Stimulated activated CD8-positive, alpha-beta memory T cell treated with anti-CD3 and anti-CD28 coated beads, Interleukin-7, amount 100 ng/mL, for 24 hours (primary cell): ENCODE measurements at places on chromosomes 11 and 22.

GRCh38 chr22:43923631-43924464, at the start of gene PNPLA3:
Gene PNPLA3 (plus strand): TSS chr22:43923805. CDS start chr22:43923912, 107 bp downstream.
- peak; percentile 55 for DNase-seq

- DNase-seq, result no peak
Observed at GRCh38 chr11:24093375-24093774, 403.5 kb upstream of the LUZP2 start.

- no peak for DNase-seq
Observed at GRCh38 chr11:9669954-9670353, 6.1 kb downstream of the SWAP70 start.

DNA sequence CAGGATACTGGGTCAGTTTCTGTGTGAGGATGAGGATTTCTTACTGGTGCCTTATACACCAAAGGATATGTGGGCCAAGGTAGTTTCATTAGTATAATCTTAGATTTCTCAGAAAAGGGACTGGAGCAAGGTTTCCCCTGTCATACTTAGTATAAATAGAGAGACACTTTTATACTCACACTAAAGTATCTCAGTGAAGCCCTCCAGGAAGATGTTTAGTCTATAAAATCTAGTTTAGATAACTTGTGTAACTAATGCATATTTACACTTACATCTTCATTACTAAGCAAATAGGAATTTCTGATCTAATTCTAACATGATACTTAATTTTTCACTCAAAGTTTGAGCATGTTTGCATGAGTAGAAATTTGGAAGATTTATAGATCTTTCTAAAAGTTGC, 11.1 kb downstream of the EMSY start:
- DNase-seq, result no peak

DNA sequence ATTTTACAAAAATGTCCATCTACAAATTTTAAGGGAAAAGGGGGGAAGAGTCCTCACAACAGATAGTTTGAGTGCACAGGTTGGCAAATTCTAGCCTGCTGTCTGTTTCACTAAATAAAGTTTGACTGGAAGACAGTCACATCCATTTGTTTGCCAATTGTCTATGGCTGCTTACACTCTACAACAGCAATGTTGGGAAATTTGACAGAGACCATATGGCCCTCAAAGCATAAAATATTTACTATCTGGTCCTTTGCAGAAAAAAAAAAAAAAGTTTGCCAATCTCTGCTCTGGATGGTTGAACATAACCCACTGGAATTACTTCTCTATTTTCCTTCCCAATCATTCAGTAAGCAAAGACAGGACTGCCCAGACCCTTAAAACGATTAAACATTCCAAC, 88.2 kb downstream of the FCHSD2 start:
- DNase-seq, result no peak

GRCh38 chr22:25142102-25142501, 57.6 kb upstream of the CRYBB3 start:
- DNase-seq, result no peak

DNA sequence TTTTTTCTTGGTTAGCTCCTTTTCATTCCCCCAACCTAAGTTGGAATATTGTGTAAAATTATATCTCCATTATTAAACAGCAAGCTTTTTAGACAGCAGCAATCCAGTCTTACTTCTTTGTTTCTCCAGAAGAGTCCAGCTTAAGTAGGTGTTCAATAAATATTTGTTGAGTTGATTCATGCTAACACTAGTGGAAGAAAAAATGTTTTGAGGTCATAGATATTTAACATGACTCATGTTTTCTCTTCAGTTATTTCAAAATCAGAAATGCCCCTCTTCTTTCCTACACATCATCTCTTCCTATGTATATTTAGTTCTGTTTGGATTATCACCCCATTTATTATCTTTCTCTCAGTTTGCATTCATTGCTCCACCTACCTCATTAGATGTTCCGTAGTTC, 20.3 kb downstream of the CCDC83 start:
- DNase-seq, result no peak

GRCh38 chr11:48109046-48109666, 107.5 kb upstream of the OR4B1 start:
- DNase-seq, result no peak

DNA sequence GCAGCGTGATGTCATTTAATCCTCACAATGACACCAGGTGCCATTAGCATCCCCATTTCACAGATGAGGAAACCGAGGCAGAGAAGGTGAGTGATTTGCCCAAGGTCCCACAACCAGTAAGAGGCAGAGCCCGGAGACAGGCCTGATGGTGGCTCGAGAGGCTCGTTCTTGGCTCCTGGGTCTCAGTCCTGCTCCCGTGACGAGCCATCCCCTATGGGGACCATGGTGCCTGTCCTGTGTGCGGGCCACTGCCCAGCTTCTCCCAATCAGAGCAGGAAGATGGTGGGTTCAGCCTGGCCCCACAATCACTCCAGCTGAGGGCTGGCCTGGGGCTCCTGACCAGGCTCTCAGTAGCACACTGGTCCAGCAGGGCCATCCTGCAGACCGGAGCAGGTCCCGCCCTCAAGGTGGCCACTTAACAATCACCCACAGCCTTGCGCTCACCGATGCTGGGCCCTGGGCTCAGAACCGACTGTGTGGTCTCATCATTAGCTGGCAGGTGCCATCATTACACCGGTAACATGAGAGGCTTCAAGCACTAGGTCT, 3.6 kb downstream of the ALDH3B1 start:
- DNase-seq, result no peak

GRCh38 chr11:5809122-5809519, 397 bp downstream of the OR52N2 start:
- no peak for DNase-seq

DNA sequence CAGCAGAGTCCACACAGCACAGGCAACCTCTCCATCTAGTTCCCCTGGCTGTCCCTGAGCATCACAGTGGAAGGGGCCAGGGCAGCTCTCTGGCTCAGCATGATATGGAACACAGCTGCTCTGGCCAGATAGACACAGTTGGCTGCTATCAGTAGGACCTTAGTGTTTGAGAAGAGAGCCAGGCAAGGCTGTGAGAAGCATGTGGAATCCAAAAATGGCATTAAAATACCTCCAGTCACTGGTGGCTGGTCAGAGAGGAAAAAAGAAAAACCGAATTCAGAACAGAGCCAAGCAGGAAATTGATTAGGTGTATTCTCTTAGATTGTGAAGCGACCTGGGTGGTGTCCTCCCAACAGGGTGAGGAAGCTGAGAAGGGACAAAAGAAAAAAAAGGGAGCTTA, 27.9 kb downstream of the SERPINH1 start:
- no peak for DNase-seq

DNA sequence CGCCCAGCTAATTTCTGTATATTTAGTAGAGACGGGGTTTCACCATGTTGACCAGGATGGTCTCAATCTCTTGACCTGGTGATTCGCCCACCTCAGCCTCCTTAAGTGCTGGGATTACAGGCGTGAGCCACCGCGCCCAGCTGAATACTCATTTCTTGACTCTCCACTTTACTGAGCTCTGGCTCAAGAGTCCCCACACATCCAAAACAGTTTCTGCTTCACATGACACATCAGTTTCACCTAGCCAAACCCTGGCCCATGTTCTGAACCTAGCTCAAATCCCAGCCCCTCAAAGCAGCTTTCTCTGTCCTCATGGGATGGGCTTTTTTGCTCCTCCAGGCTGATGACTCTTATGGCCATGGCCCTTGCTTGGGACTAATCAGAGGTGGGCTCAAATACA, 9.8 kb downstream of the HYOU1 start:
- no peak for DNase-seq

DNA sequence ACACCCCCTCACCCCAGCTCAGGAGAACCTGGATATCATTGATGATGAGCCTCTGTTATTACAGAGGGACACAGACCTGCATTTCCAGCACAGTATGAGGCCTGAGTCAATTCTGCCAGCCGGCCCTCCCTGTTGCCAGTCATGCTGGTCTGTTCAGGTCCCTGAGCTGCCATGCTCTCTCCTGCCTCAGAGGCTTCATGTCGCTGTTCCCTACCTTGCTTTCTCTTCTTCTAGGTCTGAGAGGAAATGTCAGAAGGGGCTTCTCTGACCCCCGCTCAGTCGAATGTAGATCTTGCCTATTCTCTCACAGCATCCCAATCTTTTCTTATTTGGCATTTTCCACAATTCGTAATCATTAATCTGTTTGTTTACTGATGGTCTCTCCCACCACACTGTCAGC, 21.8 kb upstream of the ABCC8 start:
- DNase-seq, result no peak

- no peak for DNase-seq
Observed at GRCh38 chr22:27239520-27239919, 562.0 kb downstream of the MN1 start.

DNA sequence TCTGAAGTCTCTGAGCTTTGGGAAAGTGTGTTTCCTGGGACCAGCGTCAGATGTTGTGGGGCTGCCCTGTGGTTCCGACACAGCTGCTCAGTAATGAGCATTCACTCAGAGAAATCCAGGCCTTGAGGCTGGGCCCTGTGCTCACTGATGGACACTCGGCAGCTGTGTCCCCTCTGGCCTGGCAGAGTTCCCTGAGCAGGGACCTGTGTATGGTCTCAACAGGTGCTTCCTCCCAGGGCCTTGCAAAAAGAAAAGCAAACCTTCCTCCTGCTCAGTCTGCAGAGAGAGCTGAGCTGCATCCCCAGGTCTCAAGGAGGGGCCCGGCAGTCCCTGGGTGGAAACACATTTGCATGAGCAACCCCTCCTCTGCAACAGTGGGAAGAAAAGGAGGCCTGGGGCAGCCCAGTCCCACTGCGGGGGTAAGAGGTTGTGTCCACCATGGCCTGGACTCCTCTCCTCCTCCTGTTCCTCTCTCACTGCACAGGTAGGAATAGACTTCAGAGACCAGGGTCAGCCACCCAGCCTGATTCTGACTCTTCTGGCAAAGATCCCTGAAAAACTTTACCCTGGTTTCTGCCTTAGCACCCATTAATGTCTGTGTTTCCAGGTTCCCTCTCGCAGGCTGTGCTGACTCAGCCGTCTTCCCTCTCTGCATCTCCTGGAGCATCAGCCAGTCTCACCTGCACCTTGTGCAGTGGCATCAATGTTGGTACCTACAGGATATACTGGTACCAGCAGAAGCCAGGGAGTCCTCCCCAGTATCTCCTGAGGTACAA, 131.2 kb downstream of the VPREB1 start:
- DNase-seq, result no peak

- DNase-seq, result no peak
Observed at GRCh38 chr11:57675176-57675941, 7.4 kb downstream of the ZDHHC5 start.

- DNase-seq, result no peak
Observed at GRCh38 chr11:124867700-124868099, 2.5 kb downstream of the ROBO3 start.

- DNase-seq, result no peak
Observed at GRCh38 chr22:38946771-38947170, 10.6 kb upstream of the APOBEC3A start.

DNA sequence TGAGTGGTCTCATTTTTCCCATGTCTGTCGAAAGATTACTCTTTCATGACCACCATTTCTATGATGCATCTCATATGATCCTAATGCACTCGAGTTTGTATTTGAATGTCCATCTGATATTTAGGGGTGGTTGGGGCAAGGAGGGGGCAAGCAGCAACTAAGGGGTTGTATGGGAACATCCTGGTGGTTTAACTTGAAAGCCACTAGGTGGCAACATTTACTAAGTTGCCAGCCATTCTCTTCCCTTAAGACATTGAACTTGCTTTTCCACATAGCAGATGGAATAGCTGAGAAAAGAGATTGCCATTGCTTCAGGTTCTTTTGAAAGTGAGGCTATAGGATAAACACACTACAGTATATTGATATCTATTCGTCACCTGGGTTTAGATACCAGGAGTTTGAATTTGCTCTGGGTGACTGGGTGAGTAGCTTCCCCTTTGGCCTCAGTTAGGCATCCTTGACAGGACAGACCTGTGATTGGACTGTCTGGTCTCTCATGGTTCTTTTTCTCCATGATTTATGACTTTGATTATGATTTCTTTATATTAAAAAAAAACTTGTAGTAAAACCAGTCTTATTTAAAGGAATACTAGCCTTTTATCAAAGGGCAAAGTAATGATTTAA, 32.4 kb downstream of the NF2 start:
- no peak for DNase-seq

DNA sequence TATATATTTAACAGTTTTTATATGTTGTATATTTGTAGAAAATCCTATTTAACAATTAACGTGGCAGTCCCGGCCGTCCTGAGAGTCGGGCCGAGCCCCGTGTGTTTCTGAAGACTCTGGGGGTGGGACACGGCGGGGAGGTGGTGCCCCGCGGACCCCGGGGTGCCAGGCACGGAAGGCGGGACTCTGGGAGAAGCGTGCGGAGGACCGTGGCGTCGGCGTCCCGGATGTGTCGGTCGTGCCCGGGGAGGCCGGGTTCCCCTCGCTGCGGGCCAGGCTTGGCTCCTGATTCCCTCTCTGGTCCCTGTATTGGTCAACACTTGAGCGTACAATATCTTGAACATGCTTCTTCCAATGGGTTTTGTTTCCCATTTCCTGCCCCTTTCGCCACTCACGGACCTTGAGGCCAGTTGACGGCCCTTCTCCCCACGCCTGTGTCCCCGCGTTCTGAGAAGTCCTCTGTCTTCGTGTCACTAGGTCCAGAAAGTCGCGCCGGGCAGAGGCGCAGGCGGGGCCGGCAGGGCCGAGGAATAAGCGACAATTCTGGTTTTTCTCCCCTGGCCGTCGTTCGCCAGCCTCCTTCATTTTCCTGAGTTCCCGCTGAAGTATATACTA, 1076.7 kb downstream of the BRD1 start:
- DNase-seq, result no peak

GRCh38 chr11:17887779-17888178, 125.1 kb downstream of the SERGEF start:
- DNase-seq, result no peak

- DNase-seq, result no peak
Observed at GRCh38 chr11:811446-812245, 1.9 kb downstream of the RPLP2 start.

- no peak for DNase-seq
Observed at GRCh38 chr11:31619980-31620379, 110.4 kb downstream of the ELP4 start.

DNA sequence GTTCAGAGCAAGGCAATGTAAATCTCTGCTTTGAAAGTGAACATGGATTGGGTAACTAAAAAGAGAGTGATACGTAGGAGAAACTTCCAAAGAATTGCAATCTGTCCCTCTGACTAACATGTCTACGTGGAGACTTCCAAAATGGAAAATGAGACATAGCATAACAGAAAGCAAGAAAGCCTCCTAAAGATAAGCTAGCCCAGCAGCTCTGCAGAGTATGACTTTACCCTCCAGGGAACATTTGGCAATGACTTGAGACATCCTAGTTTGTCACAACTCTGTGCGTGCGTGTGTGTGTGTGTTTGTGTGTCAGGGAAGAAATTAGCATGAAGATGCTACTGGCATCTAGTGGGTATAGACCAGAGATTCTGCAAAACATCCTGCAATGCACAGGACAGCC, 817.4 kb downstream of the NTM start:
- no peak for DNase-seq

GRCh38 chr11:84524422-84525051, 1102.6 kb downstream of the DLG2 start:
- DNase-seq, result no peak
